ENCODE measurements at places on chromosomes 2 and 18.

DNA sequence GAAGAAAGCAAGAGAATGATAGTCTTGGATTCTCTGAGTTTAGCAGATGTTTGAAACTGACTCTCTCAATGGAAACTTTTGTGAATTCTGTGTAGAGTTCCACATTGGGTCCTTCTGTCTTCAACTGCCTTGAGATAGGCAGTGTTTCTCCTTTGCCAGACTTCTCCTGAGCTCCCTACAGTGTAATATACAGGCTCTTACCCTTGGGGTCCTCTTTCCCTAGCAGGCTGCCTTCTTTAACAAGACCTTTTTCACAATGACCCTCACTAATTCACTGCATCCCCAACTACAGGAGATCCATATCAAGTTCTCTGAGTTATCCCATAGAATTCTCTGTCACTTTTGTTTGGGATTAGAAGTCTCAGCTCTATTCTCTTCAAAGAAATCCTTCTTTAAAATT, 513.0 kb downstream of the XIRP2 start:
- DNase-seq = no peak

DNA sequence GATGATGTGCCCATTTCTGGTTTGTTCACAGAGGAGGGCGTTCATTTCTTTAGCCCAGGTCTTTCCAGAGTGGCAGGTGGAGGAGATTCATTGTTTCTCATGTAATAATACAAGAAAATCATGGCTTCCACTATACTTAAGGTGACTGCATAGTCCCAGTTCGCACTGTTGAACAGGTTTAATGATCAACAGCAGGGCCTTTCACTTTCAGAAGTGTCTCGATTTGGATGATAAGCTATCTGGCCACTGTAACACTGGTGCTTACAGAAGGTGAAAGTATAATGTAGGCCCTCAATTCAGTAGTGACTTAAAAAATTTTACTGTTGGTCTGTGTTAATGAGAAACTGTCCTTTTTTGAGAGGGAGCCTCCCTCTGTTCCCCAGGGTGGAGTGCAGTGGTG, 1.4 kb downstream of the RMC1 start:
- DNase-seq = no peak

DNA sequence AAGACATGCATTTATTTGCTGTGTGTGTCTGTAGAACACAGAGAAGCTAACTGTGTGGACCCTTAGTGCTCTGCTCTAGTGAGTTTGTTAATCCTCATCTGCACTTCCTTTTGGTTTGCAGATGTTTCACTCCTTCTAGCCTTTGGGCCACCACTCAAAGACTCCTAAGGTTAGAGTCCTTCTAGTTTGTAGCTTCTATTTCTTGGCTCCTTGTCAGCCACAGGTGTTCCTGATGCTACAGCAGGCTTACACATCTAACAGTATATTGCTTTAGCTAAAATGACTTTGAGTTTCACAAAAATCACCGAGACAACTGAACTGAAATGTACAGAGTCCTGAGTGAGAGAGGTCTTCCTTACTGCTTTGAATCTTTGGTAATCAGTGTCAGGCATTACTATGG, 551.4 kb downstream of the NRXN1 start:
- no peak for DNase-seq

DNA sequence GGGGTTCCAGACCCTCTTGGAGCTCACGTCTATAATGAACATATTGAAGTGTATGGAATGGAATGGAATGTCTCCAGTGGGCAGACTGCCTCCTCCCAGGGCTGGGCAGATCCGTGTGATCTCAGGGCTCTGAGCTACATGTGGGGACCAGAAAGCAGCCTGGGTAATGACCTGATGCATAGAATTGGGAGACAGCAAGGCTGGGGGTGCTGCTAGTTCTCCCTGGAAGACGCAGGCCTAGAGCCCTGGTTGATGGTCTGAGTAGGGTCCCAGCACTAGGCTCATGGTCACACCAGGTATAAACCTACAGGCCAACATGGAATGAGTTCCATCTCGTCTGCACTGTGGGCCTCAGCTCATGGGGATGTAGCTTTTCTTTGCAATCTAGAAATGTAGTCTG, 46.7 kb downstream of the ACAA2 start:
- DNase-seq = no peak

- no peak for DNase-seq
These were observed 109.8 kb downstream of the AOX1 start for GRCh38 chr2:200695601-200696000.

DNA sequence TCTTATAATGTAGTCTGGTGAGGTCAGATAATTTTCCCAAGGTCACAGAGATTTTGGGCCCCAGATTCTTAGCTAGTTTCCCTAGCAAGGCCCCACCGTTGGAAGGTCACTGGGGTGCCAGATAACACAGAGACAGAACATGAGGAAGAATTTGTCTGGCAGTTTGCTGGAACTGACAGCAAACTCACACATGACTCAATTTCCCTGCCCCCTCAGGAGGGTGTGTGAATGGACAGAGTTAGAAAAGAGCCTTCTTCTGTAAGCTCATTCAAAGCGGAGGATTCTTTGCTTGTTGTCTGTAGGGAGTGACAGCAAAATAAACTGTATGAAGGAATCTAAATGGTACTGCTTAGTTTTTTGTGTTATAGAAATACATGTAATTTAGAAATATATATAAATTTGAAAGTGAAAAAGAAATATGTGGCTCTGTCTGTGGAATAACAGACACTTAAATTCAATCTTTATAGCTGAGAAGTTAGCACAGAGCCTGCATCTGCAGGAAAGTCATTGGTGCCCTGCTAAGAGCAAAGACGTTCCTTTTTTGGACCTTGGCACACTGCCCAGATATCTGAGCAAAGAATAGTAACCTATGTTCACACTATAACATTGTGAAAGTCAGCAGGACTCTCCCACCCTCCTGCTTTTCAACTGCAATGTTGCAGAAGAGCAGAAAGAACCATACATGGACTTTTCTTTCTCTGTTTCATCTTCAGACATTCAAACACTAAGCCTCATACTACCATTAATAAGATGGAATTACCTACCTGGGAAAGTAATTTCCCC, 2.1 kb downstream of the MDH1 start:
- DNase-seq = peak; percentile 18

DNA sequence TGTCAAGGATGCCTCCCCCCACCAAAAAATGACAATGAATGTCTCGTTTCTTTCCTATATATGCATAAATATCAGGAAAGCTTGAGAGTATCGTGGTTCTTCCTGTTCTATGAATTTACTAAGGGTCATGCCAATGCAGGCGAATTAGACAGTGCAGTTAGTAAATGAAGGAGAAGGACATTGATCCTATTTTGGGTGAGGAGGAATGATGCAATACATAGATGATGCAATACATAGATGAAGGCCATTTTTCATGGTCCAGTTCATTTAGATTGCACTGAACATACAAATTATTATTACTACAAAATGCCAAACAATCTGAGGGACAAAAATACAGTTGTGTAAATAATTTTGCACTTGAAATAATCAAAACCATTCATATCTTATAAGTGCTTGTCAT, 1265.0 kb downstream of the LRP1B start:
- no peak for DNase-seq

GRCh38 chr2:8539743-8540551, 141.9 kb upstream of the ID2 start:
- DNase-seq = no peak

DNA sequence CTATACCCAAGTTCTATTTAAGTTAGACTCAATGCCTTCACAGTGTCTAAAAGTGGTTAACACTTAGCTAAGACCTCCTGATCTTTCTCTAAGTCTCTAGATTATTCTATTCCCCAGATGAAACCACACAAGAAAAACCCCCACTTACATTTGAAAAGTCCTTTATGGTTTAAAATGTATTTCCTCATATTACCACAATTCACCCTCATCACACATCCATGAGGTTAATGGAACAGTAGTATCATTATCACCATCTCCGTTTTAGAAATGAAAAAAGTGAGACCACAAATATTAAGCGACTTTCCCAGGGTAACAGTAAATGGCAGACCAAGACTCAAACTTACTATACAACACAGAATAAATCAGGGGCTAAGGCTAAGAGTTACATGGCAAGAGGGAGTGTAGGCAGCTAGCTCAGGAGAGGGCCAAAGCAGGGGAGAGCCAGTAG, 28.6 kb downstream of the EPG5 start:
- DNase-seq = no peak

GRCh38 chr2:152740743-152741328, 22.4 kb downstream of the ARL6IP6 start:
- DNase-seq = peak; percentile 63

DNA sequence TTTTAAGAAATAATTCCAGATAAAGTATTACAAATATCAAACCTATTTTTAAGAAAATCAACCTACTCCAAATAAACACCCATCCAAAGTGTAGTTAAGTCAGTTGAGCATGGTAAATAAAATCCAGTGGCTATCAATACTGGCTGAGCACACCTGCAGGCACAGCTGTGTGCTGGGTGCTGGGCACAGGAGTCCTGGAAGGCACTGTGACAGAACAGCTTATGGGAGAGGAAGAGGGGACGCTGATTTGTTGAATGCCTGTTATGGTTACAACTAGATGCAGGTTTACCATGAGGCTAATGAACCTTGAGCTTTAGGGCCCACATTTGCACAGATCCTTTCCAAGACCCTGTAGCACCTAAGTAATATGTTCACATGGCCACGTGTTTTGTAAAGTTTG, 202.7 kb downstream of the MTX2 start:
- DNase-seq = no peak

GRCh38 chr18:64707052-64707451, 558.2 kb upstream of the LINC00305 start:
- no peak for DNase-seq

- no peak for DNase-seq
These were observed 1.2 kb upstream of the PER2 start for GRCh38 chr2:238289574-238289973.

DNA sequence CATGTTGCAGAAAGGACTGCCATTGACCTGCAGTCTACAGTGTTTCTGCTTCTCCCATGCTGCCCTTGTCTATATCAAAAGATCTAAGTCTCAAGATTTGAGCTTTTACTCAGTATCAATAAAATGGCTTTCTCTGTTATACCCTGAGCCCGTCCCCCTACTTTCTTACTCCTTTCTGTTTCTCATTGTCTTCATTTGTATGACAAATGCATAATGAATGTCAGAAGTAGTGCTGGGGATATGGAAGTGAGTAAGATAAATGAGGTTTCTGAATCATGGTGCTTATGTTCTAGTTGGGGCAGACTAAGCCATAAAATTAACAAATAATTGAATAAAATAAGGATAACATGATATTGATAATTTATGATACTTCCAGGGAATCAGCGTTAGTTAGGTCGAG, 128.6 kb downstream of the PARD3B start:
- no peak for DNase-seq

DNA sequence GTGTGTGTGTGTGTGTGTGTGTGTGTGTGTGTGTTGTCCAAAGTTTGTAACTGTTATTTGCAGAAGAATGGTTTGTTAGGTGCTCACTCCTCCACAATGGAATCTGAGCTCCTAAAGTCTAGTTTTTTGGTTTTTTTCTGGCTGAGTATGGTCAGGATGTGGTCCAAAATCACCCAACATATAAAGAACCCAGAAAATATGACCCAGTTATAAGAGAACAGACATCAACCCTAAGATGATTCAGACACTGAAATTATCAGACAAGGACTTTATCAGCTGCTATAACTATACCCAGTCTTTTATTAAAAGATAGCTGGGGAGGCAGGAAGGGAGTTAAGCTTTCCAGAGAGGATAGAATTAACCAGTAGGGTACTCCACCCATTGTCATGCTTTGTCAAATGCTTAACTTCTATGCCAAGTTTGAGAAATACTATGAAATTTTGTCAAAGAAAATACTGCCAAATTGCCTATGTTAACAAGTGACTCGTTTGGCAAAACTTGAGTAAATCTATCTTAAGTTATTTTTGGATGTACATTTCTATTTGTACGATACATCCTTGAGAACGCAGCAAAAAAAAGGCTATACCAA, 57.5 kb downstream of the TANK start:
- DNase-seq = no peak

All from NCI-H1105 treated with DMSO at 0.1 percent for 48 hours (cell line).